ENCODE measurements at places on chromosomes 3 and 15.

DNA sequence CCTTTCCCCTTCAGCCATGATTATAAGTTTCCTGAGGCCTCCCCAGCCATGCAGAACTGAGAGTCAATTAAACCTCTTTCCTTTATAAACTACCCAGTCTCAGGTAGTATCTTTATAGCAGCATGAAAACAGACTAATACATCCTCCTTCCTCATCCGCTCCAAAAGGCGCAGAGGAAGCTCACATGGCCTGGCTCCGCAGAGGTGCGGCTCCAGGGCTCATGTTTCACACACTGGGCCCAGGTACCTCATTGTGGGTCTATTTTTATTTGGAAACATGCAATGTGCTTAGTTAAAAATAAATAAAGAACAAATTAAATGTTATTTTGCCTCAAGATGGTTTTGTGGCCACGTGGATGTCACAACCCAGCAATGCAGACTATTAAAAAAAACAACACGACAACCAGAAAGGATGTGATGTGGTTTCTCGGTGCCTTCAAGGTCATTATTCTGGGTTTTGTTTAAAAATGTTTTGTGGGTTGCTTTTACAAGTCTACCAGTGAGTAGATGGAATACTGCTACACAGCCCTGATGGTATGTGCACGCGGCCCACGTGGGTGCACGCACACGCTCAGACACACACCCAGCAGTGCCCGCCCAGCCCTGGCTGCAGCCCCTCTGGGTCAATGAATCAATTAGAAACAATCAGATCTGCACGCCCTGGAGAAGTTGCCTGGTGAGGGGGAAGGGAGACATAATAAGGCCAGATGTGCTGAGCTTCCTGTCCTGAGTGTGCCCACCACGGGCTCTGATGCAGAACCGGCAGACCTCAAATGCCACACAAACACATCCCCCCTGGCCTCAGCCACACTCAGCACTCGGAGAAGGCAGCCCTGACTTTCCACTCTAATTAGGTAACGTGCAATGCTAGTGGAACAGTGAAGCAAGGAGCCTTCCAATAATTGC, 140.1 kb downstream of the ADAMTS17 start:
- DNase-seq: no peak

GRCh38 chr3:36525115-36525801, 145.0 kb downstream of the STAC start:
- DNase-seq: no peak

- DNase-seq: no peak
These were observed 10.6 kb upstream of the DNAAF4 start for GRCh38 chr15:55518641-55519040.

- DNase-seq: no peak
These were observed 1.0 kb downstream of the ZNF589 start for GRCh38 chr3:48241796-48242455.

DNA sequence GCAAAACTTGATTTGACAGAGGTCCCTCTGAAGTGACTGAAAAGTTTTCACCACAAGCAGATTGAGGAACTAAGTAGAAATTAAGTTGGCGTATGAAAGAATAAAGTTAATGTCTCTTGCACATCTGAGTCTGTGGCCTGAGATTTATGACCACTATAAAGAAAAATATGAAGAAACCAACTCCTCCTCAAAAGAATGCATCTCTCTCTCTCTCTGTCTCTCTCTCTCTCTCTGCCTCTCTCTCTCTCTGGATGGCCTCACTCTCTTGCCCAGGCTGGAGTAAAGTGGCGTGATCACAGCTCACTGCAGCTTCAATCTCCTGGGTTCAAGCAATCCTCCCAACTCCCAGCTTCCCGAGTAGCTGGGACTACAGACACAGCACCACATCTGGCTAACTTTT, 55.2 kb downstream of the RPL22L1 start:
- no peak for DNase-seq

DNA sequence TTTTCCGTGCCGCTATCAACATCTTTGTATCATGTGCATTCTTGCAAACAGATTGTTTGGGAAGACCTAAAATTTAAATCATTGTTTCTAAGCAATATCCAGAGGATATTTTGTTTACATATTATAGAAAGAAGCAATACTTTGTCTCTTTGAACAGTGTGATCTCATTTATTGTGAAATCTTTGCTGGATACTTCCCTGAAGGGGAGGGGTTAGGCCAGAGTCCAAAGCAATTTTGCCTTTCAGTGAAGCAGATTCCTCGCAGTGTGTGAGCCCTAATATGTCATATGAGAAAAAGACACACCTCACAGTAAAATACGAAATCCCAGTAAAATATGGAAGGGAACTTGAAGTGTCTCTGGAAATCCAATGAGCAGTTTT, 158.7 kb upstream of the SLCO3A1 start:
- no peak for DNase-seq

DNA sequence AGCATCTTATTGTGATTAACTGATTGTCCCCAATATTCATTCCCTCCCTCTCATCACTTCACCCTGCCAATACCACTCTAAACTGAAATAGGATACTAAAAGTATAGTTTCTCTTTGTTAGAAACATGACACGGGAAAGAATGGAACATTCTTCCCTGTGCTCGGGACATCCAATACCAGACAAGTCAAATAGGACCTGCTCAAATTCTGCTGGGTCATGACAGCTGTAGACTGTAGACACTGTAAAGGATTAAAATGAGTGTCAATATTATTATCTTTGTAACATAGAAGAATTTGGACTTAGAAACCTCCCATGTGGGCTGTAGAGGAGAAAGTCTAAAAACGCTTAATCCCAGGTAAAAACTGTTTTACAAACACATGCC, 315.0 kb upstream of the NR2E3 start:
- no peak for DNase-seq

GRCh38 chr3:186759231-186759930, 24.0 kb upstream of the EIF4A2 start:
- no peak for DNase-seq

DNA sequence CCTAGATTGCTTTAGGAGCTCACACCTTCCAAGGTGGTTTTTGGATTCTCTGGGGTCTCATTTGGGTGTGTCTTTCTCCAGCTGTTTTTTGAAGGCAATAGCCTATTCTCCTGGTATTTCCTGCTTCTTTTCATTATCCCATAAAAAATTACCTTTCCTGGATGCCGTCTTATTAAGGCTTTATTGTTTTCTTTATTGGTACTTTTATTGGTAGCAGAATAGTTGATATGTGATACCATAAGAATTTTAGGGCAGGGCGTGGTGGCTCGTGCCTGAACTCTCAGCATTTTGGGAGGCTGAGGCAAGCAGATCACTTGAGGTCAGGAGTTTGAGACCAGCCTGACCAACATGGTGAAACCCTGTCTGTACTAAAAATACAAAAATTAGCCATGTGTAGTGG, 18.3 kb upstream of the MEF2A start:
- no peak for DNase-seq

DNA sequence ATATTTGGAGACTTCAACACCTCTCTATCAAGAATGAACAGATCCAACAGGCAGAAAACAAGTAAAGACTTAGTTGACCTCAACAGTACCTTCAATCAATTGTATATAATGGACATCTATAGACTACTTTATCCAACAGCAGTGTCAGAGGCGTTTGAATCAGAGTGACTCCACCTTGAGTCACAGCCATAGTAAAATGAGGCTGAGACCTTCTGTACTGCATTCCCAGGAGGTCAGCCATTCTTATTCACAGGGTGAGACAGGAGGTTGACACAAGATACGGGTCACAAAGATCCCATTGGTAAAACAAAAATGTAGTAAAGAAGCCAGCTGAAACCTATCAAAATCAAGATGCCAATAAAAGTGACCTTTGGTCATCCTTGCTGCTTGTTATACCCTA, 299.8 kb downstream of the CNTN3 start:
- no peak for DNase-seq

- DNase-seq: no peak
These were observed 59.1 kb downstream of the TRIM42 start for GRCh38 chr3:140736863-140737460.

- DNase-seq: no peak
These were observed 139.0 kb downstream of the P3H2 start for GRCh38 chr3:189981668-189982067.

DNA sequence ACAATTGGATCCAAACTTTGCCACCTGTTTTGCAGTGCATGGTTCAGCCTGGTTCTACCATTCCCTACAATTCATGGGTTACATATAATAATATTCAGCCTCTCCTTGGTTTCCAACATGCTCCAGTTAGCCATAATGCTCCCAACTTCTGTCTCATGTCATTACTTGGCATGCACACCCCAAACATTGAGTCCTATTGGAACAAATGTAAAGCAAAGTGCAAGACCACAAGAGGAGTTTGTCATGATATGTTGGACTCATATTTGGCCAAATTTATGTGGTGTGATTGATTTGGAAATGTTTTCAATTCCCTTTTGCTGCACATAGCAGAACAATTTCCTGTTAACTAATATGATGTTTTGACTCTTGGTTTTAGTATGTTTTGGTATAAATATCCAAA, 50.2 kb downstream of the KCNAB1 start:
- DNase-seq: no peak

- DNase-seq: no peak
These were observed 168.1 kb upstream of the MBNL1 start for GRCh38 chr3:152100491-152101132.

DNA sequence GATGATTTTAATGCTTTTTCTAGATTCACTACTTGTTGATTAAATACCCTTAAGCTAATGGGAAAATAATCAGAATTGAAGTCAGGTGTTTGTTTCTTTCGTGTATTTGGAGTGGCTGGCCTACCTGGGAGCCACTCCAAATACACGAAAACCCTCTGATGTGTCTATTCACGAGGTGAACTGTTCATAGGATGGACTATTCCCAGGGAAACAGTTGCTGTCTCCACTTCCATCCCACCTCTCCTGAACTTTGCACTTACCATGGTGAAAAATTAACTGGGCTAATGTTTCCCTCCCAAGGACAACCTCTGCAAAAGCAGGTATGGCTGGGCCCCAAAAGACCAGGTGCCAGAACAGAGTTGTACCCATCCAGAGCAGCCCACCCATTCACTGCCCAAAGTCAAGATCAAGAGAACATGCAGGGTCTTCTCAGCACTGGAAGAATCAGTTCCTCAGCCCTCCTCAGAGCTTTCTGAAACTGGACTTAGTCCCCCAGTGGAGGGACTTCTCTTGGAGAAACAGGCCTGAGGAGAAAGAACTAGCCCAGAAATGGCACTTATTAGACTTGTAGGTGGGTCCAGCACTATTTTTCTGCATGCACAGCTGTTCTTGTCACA, 2.9 kb upstream of the SMAD3 start:
- no peak for DNase-seq

GRCh38 chr3:172675441-172676193, 35.2 kb downstream of the NCEH1 start:
- DNase-seq: no peak

GRCh38 chr3:169278092-169278491, 385.4 kb downstream of the MECOM start:
- DNase-seq: no peak

- no peak for DNase-seq
These were observed 208.9 kb upstream of the TPM1 start for GRCh38 chr15:62833646-62834045.

DNA sequence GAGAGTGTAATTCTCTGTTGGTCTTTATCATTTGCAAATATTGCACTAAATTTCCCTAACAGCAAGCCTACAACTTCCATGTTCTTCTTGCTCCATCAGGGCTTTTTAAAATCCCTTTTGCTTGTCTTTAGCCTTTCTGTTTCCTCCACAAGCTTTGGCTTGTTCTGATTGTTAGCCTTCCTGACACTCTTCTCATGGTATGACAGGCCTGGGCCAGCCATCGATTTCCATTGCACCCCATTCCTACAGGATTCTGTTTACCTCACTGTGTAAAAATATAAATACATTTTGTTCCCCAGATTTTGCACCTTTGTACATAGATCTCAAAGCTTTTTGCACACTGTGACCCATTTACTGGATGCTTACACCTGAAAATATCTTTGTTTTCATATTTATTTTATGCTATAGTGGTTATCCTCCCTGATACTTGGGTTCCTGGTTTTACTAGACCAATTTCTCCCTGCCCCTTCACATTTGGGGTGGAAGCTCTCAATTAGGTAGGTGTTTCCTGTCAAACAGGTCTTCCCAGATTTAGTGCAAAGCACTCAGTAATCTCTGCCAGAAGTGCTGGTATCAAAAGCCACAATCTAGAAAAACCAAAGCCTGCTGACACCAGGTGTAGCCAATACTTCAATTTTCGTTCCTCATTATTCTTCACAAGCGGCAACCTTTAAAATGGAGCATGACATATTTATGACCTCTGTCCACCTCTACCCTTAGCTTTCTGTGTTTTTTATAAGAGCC, 57.9 kb upstream of the PPP2R3A start:
- DNase-seq: no peak

Data from CD4-positive, alpha-beta T cell (primary cell).